Kidney epithelial cell (primary cell): ENCODE measurements at places on chromosomes 3 and 15.

GRCh38 chr3:94414418-94414817 is 351.6 kb downstream of the NSUN3 start:
- DNase-seq: no peak

GRCh38 chr3:11641683-11642430 is 1.9 kb downstream of the VGLL4 start:
- no peak for DNase-seq

- no peak for DNase-seq
Observed at GRCh38 chr3:159189994-159190669, 388.3 kb downstream of the MFSD1 start.

- no peak for DNase-seq
Observed at GRCh38 chr3:62710751-62711150, 164.5 kb downstream of the CADPS start.

DNA sequence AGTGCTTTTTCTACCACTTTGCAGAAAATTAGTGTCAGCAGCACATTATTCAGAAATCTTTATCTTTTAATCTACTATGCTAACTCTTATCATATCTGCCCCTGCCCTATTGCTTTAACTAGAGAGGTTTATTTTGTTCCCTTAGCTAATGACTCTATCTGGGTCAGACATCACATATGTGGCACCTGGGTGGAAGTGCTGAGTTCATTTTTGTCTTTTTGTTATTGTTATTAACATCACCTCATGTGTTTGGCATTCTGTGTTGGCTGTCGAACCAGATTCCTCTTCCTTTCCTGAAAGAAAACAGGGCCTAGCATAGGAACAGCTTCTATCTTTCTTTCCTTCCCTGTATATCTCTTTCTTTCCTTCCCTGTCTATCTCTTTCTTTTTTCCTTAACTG is 100.7 kb downstream of the RBMS3 start:
- DNase-seq: no peak

GRCh38 chr3:64837986-64838735 is 150.4 kb upstream of the ADAMTS9 start:
- no peak for DNase-seq

GRCh38 chr3:69203631-69204314 is 81.4 kb upstream of the LMOD3 start:
- DNase-seq: no peak

DNA sequence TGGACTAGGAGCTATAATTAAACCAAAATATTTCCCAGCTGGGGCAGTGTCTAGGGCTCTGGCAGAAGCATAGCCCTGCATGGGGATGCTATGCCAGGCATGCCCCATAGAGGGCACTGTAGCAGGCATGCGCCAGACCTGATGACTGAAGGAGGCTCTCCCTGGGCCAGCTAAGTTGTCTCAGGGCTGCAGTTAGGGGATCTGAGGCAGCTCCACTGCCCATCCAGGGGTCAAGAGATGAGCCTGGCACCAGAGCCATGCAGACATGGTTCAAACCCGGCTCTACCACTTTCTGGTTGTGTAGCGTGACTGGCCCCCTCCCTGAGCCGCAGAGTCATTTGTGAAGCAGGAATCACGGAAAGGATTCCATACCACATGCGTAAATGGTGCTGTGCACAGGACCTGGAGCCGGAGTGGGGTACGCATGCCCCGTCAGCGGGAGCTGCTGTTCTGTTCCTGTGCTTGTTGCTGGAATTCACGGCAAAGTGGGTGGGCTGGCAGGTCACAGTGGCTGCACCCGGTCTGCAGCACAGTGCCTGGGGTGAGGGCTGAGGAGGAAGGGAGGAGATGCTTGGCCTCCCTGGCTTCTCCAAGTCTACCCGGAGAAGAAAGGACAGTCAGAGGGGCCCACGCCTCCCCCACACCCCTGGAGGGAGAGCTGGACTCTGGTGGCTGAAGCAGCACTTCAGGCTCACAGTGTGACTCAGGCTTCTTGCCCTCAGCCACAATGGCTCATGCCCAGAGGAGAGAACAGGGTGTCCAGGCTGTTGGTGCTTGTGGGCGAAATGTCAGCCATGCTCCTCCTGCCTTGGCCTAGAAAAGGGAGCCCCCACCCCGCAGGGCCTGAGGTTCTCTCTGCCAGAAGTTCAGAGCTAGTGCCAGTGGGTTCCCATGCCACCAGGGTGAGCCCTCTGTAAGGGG is 43.1 kb downstream of the DNASE1L3 start:
- DNase-seq: no peak

- DNase-seq: no peak
Observed at GRCh38 chr3:65836047-65836446, 202.7 kb downstream of the MAGI1 start.

GRCh38 chr15:36438499-36438898 is 140.9 kb upstream of the CDIN1 start:
- DNase-seq: no peak

GRCh38 chr3:5489536-5489935 is 302.0 kb downstream of the EDEM1 start:
- no peak for DNase-seq

- DNase-seq: no peak
Observed at GRCh38 chr15:63907521-63907920, 73.8 kb upstream of the HERC1 start.

GRCh38 chr3:134998855-134999254 is 203.8 kb downstream of the EPHB1 start:
- DNase-seq: no peak

GRCh38 chr3:150875548-150875947 is 29.7 kb downstream of the MINDY4B start:
- no peak for DNase-seq

DNA sequence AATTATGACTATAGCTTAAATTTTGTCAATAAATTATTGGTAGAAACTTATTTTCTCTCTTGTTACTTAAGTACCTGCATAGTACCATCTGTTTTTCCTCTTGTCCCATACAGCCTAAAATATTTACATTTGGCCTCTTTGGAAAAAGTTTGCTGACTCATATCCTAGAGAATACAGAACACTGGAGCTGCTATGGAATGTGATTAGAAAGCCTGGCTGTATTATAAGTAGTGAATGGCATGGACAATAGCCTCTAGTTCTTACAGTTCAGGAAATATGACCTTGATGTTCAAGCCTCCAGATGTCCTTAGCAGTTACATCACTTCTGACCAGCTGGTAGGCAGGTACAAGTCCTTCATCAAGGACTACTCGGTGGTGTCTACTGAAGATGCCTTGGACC is 28.3 kb downstream of the ST8SIA2 start:
- no peak for DNase-seq

DNA sequence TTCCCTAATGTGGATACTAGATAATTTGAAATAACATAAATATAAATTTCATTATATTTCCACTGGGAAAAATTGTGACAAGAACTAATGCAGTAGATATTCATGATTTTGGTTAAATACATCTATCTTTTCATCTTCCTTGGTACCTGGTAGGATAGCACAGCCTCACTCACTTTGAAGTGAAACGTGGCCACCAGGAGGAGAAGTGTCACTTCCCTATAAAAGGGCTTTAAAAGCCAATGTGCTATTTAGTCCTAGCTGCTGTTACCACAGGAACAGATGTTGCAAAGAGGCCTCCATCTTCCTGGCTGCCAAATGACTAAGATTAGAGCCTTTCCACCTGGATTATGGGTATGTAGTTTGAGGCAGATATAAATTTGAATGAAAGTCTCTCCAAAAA is 140.0 kb downstream of the PLOD2 start:
- no peak for DNase-seq

DNA sequence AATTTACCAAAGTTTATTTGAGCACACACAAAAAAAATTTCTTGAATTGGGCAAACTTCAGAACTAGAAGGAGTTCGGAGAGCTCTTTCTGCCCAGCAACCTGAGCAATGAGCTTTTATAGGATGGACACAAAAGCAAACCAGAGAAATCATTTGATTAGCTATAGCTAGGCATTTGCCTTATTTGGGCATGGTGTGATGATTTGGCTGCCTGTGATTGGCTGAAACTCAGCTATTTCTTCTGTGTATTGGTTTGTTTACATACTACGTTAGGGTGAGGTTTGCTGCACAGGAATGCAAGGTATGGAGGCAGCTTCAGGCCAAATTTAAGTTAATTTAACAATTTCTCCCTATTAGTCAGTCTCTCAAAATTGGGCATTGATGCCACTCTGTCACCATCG is 65.1 kb downstream of the NEK11 start:
- DNase-seq: no peak

DNA sequence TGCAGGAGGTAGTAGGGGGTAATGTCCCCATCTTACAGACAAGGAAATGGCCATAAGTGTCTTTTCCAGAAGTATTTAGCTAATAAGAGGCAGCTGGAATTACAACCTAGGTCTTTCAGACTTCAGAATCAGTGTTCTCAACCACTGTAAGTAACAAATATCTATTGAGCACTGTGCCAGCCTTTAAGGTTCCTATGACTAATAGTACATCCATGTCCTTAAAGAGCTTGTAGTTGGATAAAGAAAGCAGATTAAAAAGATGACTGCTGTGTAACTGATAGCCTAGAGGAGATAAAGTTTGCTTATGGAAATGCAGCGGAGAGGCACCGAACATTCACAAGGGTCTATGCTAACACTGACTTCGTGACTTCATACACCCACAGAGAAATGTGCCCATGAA is 136.0 kb downstream of the KCNMB2 start:
- no peak for DNase-seq

- no peak for DNase-seq
Observed at GRCh38 chr3:152461460-152461859, 192.7 kb downstream of the MBNL1 start.

DNA sequence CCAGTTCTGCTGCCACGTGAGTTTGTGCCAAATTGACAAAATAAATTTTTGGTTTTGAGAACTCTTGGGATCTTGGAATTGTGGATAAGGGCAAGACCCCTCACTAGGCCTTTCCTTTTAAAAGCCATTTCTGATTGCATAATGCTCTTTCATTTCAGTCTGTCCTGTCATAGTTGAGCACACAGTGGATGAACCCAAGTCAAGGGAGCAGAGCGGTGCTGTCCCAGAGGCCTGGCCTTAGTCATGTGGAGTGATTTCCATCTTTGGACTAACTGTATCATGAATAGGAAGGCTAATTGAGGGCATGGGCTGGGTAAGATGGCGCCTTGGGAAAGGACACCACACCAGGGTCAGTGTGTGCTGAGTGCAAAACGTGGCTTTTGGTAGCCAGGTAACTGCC is 304.0 kb downstream of the UACA start:
- no peak for DNase-seq

- no peak for DNase-seq
Observed at GRCh38 chr15:48868023-48868422, 9.9 kb upstream of the EID1 start.

GRCh38 chr3:193269343-193270028 is 28.5 kb downstream of the PLAAT1 start:
- no peak for DNase-seq

- peak; percentile 89 for DNase-seq
Observed at GRCh38 chr3:115245438-115245837, 98.3 kb upstream of the ZBTB20 start.

GRCh38 chr3:45139372-45140140 is 6.6 kb downstream of the CDCP1 start:
- DNase-seq: no peak

DNA sequence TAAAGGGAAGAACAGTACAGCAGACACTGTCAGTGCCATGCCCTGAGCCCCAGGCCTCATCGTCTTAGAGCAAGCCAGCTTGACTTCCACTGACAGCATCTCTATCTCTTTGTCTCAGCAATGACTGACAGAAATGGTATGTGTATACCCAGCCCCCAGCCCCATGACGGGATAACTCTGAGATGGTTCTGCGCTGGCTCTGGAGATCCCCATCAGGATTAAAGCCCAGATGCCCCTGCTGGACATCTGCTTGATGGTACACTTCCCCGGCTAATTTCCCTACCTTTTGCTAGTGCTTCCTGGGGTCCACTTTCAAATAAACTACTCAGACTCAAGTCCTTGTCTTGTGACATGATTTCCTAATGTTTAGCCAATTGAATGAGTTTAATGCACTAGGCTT is 7.6 kb downstream of the NMNAT3 start:
- DNase-seq: no peak

DNA sequence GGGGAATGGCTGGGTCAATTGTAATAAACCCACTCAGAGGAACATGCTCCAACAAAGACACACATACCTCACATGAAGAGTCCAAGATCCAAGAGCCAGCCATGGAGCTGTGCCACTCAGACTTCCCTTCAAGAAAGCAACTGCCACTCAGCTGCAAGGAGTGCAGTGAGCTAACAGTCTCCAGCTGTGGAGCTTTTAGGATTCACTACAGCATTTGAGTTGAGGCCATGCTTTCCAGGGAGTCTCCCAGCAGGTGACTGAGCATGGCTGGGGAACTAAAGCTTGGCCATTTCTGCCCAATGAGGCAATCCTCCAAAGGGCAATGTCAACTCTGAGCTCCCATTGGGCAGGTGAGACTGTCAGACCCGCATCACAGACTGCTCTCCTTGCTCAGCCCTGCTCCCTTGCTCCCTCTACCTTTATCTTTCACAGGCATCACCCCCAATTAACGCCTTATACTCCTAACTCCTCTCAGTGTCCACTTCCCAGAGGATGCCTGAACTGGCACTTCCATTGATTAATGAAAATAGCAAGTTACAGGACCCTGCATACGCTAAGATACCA is 165.3 kb upstream of the CTNNB1 start:
- no peak for DNase-seq

- DNase-seq: no peak
Observed at GRCh38 chr15:98142572-98142971, 182.1 kb downstream of the ARRDC4 start.

- no peak for DNase-seq
Observed at GRCh38 chr3:49788056-49788455, 1.7 kb upstream of the IP6K1 start.

DNA sequence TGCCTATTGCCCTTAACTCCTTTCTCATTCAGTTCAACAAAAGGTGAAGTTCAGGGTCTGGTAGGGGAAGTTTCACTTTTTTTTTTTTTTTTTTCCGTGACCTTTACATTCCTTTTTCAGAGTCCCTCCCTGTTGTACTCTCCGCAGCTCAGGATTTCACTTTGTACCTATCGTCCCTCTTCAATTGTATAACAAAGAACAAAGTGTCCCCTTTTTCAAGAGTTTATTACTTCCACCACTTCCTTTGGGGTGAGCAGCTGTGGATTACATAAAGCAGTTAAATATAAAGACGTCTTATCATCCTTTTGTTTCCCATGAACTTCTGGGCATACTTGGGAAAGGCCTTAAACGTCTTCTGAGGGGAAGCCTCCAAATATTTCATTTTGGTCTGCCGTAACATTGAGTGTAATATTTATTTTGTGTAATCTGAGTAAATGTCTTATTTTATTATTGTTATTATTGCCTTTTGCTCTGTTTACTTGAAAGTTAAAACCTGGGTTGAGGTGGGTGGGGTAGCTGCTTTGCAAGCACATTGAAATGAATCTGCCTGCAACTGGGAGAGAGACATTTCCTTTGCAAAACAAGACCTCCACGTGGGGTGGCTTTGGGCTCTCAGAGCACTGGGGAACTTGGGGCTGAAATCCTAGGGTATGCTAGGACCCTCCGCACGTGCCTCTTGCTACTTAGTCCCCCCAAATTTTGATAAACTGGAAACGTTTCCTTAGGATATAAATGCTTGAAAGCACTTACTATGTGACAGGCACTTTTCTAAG is 169.4 kb downstream of the MCTP2 start:
- no peak for DNase-seq

DNA sequence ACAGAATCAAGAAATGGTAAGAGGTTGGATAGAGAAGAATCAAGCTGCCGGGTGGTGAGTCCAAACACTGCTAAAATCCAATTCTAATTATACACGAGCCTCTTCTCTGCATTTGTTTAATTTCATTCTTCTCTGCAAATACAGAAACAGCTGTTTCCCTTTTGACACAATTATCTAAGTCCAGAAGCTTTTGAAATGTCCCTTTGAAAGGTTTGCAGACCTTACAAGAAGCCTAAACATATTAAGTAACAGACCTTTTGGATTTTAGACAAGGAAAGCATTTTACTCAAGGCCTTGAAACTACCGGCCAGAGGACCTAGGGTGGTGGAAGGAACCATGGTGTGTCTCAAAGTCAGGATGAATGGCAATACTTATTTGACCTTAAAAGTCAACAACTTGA is 403.8 kb upstream of the ADAMTS9 start:
- DNase-seq: no peak
